DMS 273 treated with DMSO at 0.1 percent for 48 hours (cell line): ENCODE measurements at places on chromosomes 5 and 9.

GRCh38 chr5:16406630-16407029 is 59.0 kb downstream of the ZNF622 start:
- no peak for DNase-seq

DNA sequence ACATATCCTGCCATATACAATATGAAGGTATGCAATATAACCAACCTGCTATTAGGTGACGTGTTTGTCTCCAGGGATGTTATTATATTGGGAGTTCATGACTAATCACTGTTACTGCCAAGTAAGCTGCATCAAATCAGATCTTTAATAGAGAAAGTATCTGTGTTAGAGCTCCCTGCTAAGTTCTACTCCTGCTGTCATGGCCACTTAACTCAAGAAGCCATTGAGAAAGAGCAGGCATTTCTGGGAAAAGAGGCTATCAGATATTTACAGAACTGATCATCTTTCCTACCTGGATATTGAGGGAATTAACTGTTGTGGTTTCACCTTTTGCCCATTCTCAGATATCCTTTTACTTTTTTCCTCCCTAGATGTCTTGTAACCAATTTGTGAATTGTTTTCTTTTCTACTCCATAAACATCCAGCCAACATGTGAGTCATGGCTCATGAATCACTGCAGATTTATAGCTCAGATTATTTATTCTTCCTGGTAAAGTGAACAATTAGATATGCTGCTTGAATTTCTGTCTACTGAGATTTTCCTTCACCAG is 634.8 kb upstream of the FAM174A start:
- no peak for DNase-seq

DNA sequence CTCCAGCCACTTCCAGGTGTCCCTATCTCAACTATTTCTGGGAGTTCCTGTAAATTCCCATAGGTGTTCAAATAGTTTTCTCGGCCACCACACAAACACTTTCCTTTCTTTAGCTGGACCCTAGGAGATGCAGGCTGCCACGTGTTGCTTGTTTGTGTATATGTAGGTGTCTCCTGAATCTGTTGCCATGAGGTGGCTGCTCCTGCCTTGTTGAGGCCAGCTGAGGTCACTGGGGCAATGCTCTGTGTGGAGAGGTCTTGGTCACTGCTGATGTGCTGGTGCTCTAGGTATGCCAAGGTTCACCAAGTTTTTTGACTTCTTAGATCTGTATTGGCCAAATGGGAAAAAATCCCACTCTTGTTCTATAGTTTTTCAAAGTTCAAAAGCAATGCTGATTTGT is 132.5 kb upstream of the CHD1 start:
- DNase-seq: no peak

GRCh38 chr5:10418654-10419345 is 22.9 kb upstream of the ROPN1L start:
- DNase-seq: no peak

DNA sequence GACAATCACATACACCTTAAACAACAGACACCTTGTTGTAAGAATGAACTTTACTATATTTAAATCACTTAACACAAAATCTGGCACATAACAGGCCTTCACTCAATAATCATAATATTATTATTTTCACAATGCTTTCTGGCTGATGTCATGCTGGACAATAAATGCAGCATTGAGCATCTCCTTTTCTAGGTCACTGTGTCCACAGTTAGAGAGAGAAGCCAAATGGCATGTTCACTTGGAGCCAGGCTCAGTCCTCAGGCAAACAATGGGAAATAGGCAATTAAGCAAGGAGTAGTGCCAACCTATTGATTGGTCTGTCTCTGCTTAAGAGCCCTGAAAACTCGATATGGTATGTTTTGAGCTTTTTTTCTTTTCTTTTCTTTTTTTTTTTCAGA is 50.6 kb upstream of the KLF4 start:
- DNase-seq: no peak

GRCh38 chr9:111839387-111839786 is 44.6 kb upstream of the SHOC1 start:
- DNase-seq: no peak

- DNase-seq: no peak
Measured at GRCh38 chr9:69745716-69746437, 13.9 kb downstream of the PTAR1 start.

DNA sequence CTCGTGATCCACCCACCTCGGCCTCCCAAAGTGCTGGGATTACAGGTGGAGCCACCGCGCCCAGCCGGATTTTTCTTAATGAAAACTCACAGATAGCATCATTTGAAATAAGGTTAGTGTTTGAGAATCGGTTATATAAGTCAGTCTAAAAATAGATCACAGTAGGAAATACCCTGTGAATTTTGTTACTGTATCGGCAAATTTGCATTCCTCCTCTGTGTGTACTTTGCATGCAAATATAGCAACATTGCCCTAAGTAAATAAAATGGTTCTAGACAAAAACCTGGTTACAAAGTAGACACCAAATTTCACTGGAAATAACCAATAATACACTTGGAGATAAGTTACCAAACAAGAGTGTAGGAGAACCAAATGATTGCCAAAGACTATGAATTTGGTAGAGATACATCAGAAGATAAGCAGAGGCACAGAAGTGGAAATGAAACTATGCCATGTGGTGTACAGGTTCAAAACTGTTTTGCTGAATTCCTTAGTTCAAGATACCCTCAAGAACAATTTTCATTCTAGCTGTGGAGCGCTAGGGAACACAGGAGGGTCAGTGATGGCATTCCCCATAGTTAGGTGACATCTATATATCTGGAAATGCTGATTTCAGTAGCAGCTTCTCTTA is 58.1 kb downstream of the ICE1 start:
- no peak for DNase-seq

DNA sequence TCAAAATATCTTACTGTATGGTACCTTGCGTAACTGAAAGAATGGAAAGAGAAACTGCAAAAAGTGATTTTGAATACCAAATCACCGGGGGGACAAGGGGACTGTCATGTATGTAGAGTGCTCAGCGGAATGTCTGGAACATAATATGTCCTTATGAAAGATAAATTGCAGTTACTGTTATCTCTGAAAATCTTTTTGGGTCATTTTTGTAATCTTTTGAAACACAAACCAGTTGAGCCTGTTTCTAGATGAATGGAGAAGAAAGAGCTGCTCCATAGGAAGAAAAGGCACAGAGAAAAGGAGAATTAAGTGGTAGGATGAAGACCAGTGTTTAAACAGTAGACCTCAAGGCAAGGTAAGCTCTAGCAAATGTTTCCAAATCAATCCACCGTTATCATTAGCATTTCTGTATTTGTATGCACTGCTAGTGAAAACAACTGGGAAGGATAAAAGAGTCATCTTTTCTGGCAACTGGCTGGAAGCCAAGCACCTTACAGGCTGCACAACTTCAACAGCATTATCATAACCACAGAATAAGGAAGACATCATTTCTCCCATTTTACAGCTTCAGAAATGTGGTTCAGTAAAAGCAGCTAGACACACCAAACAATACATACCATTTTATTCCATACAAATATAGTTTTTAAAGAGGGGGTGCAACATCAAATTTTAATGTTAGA is 158.5 kb downstream of the TRPM3 start:
- DNase-seq: no peak

- no peak for DNase-seq
Measured at GRCh38 chr9:121990600-121991306, 102.4 kb downstream of the TTLL11 start.

GRCh38 chr9:129822898-129823541 is 916 bp downstream of the TOR1A start:
- DNase-seq: no peak

- DNase-seq: no peak
Measured at GRCh38 chr9:7258688-7259396, 501.1 kb downstream of the KDM4C start.

DNA sequence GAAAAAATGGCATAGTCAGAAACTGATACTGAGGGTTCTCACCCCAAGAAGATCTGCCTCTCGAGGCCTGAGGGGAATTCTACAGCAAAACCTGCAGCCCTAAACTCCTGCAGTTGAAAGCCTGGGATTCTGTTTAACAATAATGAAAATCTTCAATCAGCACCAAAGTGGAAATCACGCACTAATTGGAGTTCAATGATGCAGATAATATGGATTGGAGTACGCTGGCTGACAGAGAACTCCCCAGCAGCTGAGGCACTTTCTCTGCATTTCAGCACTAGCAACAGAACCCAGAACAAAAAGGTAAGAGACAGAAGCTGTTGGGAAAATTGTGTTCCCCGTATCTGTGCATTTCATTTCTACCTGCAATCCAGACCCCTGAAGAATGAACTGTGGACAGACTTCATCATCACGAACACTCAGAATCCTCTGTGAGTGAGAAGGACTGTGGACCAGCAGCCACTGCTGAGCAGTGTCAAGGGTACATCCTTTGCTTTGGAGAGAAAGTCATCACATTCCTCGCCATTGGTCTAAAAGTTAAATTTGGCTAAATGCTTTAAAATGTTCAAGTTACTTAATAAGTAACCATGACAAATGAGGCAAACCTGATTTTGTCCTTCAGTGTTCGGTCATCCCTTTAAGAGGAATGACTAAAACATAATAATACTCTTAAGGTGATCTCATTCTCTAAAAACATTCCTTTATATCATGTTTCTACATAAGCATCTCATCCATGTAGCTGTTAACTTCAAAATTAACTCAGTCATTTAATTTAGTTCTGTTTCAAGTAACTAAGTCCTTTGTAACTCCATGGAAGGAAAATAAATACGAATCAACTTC is 126.1 kb downstream of the GAS1 start:
- DNase-seq: no peak

- DNase-seq: no peak
Measured at GRCh38 chr9:90517103-90517502, 125.5 kb downstream of the DIRAS2 start.

GRCh38 chr9:16526380-16526779 is 344.1 kb downstream of the BNC2 start:
- no peak for DNase-seq

- no peak for DNase-seq
Measured at GRCh38 chr9:95985440-95986055, 110.1 kb downstream of the ERCC6L2 start.

- DNase-seq: no peak
Measured at GRCh38 chr5:142017832-142018427, 5.1 kb upstream of the GNPDA1 start.

GRCh38 chr9:103789686-103790085 is 304.4 kb upstream of the SMC2 start:
- DNase-seq: no peak

DNA sequence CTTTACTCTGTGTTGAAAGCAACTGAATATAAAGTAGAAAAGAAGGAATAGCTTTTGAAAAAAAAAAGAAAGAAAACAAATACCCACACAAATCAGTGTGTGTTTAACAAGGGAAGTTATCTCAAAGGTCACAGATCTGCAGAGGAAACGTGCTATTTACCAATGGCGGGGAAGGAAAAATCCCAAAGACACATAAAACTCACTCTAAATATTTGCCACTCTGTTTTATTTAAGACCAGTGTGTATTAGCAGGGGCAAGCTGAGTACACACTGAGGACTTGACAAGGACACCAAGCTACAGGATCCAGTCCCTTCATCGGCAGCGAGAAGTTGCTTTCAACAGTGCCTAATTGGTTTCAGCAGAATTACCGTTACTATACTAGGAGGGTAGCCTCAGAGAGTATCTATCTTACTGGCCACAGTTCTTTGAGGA is 252.5 kb downstream of the DEPDC1B start:
- no peak for DNase-seq

DNA sequence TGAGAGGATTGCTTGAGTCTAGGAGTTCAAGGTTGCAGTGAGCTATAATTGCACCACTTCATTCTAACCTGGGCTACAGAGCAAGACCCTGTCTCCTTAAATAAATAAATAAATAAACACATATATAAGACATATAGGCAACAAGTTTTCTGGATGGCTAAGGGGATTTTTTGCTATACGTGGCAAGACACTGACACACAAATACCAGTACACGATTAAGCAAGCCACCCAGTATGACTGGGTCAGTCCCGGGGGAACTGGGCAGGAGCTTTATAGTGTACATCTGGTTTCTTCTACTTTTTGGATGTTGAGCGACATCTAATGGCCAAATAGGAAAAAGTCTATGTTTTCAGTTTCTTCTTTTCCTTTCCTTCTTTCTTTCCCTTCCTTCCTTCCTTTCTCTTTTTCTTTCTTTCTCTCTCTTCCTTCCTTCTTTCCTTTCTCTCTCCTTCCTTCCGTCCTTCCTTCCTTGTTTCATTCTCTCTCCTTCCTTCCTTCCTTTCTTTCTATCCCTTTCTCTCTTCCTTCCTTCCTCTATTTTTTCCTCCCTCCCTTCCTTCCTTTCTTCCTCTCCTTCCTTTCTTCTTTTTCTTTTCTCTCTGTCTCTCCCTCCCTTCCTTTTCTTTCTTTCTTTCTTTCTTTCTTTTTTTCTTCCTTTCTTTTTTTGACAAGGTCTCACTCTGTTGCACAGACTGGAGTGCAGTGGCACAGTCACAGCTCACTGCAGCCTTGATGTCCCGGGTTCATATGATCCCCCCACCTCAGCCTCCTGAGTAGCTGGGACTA is 47.0 kb upstream of the PLIN2 start:
- DNase-seq: peak; percentile 36

DNA sequence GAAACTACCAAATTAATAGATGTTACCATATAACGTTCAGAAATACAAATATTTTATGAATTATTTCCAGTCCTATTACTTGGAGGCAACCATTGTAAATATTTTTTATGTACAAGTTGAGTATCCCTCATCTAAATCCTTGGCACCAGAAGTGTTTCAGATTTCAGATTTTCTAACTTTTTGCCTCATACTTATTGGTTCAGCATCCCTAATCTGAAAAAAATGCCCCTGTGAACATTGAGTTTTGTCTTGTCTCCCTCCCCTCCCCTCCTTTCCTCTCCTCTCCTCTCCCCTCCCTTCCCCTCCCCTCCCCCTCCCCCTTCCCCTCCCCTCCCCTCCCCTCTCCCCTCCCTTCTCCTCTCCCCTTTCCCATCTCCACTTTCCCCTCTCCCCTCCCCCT is 40.6 kb downstream of the UBAP1 start:
- no peak for DNase-seq

GRCh38 chr9:38120961-38121360 is 51.9 kb upstream of the SHB start:
- no peak for DNase-seq

- DNase-seq: no peak
Measured at GRCh38 chr5:121949885-121950284, 11.9 kb upstream of the SRFBP1 start.

DNA sequence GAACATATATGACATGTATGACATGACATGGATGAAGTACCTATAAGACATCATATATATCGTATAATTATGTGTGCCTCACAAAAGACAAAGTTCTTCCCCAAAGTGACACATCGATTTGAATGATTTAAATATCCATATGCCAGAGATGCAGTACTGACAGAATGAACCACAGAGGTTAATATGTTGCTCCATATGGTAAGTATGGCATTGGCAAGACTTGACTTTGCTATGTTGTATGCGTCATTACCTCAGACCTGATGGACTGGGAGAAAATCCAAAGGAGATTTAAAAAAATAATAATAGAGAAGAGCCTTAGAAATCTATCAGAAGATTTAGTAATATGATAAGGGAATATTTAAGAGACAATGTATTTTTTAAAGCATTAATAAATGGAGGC is 263.2 kb downstream of the PJA2 start:
- no peak for DNase-seq

GRCh38 chr9:107422189-107423185 is 67.1 kb downstream of the KLF4 start:
- DNase-seq: peak; percentile 31
